Effector CD4-positive, alpha-beta T cell (primary cell): ENCODE measurements at places on chromosomes 11 and 22.

GRCh38 chr11:13314676-13315394 is 37.2 kb downstream of the BMAL1 start:
- no peak for DNase-seq

- no peak for DNase-seq
Measured at GRCh38 chr22:34592123-34592740, 473.7 kb upstream of the ISX start.

GRCh38 chr11:61610905-61611304 is 30.0 kb upstream of the SYT7 start:
- no peak for DNase-seq

- no peak for DNase-seq
Measured at GRCh38 chr11:114109206-114110090, 49.9 kb downstream of the ZBTB16 start.

DNA sequence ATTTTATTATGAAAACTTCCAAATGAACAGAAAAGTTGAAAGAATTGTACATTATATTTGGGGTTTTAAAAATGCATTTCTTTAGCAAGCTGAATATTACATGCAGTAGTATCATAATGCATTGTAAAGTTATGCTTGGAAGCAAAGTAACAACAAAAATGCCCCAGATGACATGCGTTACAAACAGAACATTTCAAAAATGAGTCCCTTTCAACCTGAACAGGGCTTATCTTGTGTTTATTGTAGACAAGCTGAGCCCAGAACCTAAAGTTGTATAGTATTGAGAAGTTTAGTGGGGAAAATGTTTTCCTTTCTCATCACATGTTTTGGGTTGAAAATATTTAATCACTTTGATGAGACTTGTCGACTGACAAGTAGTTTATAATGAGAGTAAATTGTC is 68.8 kb downstream of the CECR2 start:
- DNase-seq, result no peak

DNA sequence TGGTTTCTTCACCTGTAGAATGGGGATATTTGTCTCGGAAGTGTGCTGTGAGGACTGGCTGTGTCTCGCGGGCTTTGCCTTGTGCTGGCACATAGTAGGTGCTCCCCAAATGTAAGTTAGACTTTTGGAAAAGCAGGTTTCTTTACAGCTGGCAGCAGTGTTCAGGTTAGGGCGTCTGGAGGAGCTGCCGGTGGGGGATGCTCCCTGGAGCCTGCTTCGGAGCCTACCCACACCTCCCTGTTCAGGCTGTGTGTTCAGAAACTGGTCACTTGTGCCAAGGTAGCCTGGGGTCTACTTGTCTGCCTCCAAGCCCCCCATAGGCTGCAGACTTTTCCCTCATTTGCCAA is 60.0 kb downstream of the OTOG start:
- no peak for DNase-seq

DNA sequence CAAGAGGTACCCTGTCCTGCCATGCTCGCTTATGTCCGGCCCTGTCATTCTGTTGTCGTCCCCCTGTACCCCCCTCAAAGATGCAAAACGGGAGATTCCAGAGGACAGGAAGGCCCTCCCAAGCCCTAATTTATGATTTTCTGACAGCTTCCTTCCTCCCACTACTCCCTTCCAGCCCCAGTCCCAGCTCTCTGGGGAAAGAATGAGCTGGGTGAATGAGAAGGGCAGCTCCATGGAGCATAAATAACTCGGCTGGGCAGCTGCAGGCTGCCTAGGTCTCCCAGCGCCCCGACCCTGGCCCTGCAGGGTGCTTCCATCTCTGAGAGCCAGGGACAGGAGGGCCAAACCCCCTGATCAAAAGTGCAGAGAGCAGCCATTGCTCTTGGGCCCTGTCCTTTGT is 3.9 kb upstream of the EMID1 start:
- DNase-seq, result no peak

DNA sequence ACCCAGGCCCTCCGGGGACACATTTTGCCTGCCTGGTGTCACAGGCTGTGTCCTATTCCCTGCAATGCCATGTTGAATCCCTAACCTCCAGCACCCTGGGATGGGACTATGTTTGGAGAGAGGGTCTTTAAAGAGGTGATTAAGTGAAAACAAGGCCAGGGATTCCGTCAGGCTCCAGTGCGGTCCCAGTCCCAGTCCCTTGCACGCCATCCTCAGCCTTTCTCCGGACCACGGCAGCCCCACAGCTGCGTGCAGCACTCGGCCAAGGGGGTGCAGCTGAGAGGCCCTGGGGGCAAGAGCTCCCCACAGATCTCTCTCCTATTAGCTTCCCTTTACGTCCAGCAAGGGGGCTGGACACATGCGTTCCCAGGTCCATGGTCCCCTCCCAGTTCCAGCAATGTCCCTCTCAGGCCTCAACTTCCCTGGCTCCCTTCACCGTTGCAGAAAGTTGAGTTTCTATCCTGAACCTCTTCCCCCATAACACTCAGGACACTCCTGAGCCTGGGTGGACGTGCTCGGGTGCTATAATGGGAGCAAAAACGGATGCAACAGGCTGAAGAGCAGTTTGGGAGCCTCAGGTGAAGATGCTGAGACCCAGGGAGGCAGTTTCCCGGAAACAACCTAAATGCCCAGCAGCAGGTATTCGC is 1422.7 kb downstream of the BRD1 start:
- DNase-seq, result no peak

DNA sequence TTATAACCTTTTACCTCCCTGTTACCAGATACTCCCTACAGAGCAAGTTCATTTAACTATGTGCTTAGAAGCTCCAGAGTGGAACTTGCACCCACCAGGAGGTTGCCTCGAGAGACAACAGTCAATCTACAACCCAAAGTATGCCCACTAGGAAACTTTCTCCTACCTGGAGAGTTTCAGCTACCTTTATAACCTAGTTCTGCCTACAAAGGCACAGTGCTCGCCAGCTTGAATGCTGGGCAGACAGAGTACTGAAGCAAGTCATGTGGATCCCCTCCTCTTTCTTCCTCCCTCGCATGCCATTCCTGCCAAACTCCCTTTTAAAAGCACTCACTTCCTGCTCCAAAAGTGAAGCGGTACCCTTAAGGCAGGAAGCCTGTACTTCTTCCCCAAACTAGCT is 258.9 kb downstream of the SWAP70 start:
- no peak for DNase-seq

DNA sequence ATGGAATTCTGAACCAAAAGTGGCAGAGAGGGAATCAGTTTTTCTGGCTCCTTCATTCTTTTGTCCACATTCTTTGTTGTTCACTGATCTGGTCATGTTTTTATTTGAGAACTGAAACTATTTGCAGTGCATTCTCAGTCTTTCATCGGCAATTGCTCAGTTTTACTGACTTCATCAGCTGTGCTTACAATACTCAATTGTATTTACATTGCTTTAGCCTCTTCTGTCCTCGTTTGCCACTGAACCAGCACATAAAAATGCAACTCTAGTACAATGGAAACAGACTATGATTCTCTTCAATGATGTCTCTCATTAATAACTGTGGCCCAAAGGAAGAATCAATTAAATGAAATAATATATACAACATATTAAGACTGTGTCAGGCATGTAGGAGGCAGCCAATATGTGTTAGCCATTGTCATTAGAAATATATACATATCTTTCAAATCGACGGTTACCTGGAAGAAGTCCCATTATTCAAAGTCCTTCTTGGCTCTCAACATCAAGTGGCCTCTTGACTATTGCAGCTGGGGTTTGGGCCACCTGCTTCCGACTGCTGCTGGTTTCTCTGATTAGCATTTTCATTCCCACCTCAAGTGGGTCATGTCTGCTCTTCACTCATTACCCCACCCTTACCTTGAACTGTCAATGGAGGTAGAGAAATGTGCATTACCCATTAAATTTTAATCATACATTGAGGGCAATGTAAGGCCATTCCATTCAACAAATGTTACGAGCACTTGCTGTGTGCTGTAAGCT is 600.1 kb downstream of the INSC start:
- DNase-seq, result no peak

- DNase-seq, result no peak
Measured at GRCh38 chr11:110032259-110032658, 60.9 kb upstream of the ZC3H12C start.

GRCh38 chr11:73185680-73186293 is 32.3 kb upstream of the P2RY2 start:
- no peak for DNase-seq

- no peak for DNase-seq
Measured at GRCh38 chr11:123233975-123234334, 38.9 kb upstream of the CLMP start.

DNA sequence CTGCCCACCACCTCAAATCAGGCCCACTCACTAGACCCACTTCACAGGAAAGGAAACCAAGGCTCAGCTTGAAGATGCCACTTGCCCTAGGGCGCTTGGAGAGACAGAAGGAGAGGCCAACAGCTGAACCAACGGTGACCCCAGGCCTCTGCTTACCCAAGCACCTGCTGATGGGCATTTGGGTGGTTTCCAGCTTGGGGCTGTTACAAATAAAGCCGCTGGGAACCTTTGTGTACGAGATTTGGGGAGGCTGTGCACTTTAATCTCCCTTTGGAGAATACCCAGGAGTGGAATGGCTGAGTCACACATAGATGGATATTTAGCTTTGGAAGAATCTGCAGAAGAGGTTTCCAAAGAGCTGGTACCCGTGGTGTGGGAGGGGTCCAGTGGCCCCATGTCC is 50.9 kb upstream of the LINC01488 start:
- no peak for DNase-seq

GRCh38 chr22:38513063-38513462 is 7.0 kb upstream of the DDX17 start:
- no peak for DNase-seq

GRCh38 chr22:18110194-18110953 is at the start of gene TUBA8:
TUBA8 (plus strand) TSS chr22:18110809; CDS start chr22:18110866, 57 bp downstream.
- DNase-seq, result no peak

DNA sequence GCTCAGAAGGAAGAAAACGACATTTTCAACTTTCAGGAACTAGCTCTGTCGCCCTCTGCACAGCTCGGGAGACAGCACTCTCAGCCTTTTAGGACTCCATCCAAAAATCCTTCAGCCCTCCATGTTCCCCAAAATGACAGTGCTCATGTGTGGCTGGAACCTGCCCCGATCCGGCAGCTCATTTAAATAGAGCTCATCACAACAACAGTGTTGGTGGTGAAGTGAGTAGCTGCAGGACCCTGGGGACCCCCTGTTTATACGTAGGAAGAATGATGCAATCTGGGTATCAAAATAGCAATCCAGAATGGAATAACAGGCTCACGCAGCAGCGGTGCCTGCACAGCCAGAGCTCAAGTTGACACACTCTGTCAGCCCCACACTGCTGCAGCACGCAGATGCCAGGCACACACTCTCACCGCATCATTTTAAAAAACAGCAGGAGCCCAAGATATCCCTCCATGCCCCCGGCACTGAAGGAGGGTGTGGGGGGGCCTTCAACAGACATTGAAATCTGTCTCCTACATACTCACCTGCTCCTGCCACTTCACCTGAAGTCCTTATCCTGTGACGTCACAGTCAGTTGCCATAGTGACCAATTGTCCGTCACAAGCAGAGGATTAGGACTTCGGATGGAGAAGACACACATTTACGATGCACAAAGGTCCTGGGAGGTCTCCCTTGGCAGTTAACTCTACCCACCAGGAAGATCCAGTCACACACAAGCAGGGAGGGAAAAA is 24.0 kb downstream of the TRIM66 start:
- no peak for DNase-seq

GRCh38 chr11:33160587-33160986 is 693 bp downstream of the CSTF3 start:
- DNase-seq, result no peak

- no peak for DNase-seq
Measured at GRCh38 chr11:129034001-129034400, 91.3 kb upstream of the TP53AIP1 start.

DNA sequence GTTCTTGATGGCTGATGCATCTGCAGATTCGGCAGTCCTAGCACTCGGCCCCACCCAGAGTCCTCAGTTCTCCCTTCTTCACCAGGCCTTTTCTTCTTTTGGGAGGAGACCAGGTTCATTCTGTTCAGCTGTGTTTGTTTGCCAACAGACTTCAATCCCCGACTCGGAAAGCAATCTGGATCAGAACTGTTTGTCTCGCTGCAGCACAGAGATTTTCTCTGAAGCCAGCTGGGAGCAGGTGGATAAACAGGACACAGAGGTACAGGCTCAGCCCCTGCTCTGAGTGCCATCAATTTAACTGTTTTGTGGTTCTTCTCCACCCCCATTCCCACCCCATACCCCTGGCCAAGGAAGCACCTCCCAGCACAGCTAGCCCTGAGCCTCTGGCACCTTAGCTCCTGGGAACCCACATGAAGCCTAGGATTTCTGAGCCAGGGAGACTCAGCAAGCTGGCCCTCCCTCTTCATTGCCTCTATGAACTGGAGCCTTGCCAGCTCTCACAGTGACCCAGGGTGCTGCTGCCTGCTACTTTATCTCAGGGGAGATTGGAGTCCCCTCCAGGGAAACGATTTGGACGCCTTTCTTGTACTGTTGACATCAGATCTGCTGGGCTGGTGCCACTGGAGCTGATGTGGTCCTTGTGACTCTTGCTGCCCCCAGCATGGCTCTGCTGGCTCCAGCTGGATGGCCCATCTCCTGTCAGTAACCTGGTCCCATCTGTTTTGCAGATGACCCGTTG is 58.2 kb upstream of the HORMAD2 start:
- no peak for DNase-seq

GRCh38 chr22:32855045-32855756 is 53.7 kb downstream of the TIMP3 start:
- no peak for DNase-seq

- DNase-seq, result no peak
Measured at GRCh38 chr22:26172389-26172990, 3.2 kb downstream of the SEZ6L start.

DNA sequence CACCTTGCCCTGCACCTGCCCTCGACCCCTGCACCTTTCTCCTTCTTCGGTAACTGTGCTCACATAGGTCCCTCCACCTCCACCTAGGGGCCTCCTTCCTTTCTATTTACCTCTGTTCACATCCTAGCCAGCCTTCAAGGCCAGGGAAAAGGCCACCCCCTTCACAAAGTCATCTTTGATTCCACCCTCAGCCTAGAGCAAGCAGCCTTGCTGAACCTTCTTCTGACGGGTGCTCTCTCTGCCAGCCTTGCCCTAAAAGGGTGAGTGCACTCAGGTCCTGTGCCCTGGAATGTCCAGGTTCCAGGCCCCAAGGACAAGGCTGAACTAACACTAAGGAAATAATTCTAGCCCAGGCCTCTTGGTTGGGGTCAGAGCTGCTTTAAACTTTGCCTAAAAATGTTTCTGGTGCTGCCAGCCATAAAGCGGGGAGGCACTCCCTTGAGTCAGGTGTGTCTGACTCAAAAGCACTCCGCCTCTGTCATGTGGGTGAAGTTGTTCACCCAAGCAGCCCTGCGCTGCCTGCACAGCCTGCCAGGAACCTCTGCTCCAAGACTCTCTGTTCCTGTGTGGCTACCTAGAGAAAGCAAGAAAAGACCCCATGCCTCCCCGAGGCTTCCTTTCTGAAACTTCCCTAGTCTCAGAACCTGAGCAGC is 9.2 kb upstream of the FAM83F start:
- DNase-seq, result no peak

GRCh38 chr11:91265946-91266345 is 958.7 kb upstream of the FAT3 start:
- DNase-seq, result no peak

GRCh38 chr11:108468478-108468864 is 1.1 kb upstream of the C11orf65 start:
- no peak for DNase-seq

GRCh38 chr11:26227301-26227746 is 104.6 kb upstream of the ANO3 start:
- DNase-seq, result no peak
